ENCODE measurements at places on chromosomes 13 and 19. TPM values are rescaled to one million over a fixed set of nuclear protein-coding genes. Genes with fewer than 3 reads are reported as not detected.

DNA sequence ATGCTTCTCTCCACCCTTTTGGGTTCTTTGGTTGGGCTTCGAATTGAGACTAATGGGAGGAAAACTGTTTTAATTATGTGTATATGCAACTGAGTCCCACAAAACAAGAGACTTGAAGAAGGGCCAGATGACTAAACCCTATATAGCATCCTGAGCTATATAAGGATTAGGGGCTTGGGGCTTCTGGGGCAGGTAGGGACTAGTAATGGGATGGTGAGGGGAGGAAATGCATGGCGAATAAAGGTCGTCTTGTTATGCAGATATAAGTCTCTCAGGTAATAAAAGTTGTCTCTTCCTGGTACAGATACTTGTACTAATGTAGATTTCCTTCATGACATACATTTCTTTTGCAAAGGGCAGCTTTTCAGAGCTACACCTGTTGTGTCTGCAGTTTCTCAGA is 2.8 kb upstream of the SLC7A9 start:
- no peak overlapping the region for H3K27ac ChIP-seq
- no peaks in the 10 kb centered on the region for H3K27me3 ChIP-seq
- no peak for DNase-seq
- no peaks in the 10 kb centered on the region for H3K4me1 ChIP-seq

DNA sequence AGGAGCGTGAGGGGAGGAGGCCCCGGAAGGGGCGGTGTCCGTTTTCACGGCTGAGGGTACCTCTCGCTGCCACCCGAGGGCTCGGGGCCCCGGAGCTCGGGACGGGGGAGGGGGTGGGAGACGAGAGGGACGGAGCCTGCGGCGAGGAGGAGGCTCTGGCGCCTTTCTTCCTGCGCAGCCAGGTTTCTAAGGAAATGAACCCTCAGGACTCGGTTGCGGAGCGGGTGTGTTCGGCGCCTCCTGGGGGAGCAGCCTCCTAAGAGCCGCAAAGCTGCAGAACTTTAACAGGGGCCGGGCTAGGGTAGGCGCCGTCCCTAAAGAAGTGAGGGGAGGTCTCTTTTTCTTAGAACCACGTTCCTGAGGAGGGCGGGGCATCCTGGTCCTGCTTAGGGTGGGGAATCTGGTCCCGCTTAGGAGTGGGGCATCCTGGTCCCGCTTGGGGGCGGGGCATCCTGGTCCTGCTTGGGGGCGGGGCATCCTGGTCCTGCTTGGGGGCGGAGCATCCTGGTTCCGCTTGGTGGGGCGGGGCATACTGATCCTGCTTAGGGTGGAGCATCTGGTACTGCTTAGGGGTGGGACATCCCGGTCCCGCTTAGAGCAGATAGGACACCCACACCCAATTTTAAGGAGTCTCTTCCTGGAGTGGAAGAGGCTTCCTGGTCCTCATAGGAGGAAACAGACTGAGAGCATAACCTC is 6.2 kb downstream of the SYT5 start:
- DNase-seq = no peak
- peak overlapping the region; percentile 58 for H3K4me3 ChIP-seq
- peaks cover 10% of the 10 kb centered on the region for H3K4me1 ChIP-seq
- H3K27me3 ChIP-seq = peaks cover 98% of the 10 kb centered on the region
- H3K36me3 ChIP-seq = no peaks in the 10 kb centered on the region

Gene ZNF177
- 12.6 TPM for total RNA-seq

Gene ZNF844
- total RNA-seq = 15.1 TPM

DNA sequence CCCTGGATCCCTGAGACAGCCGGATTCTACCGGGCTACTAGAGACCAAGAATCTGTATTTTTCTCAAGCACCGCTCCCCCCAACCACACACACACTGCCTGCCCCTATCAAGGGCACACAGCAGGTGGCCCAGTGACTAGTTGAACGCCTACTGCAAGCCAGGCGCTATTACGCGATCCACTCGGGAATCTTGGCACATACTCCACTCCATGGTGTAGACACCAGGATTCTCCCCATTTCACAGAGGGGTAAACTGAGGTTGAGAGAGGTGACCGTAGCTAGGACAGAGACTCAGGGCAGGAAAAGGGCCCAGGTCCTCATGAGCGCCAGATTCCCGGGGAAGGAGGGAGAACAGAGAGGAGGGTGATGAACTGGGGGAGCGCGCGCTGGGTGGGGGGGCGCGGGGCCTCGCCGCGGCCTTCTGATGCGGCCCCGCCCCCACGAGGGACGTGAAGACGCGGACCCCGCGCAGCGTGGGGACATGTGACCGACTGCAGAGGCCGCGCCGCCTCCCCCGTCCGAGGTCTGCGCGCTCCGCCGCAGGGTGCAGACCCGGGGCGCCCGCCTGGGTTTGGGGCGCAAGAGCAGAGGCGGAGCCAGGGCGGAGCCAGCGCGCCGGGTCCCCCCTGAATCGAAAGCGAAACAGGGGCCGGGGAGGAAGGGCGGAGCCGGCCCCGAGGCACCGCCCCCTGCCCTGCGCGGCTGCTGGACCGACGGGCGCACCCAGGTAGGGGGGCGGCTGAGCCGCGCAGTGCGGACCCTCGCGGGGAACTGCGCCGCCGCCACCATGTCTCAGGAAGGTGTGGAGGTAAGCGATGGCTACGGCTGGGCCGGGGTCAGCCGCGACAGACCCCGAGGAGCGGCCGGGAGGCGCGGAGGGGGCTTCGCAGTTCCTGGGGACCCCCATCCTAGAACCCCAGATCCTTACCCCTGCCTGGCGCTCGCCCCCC is at the start of gene SHFL:
SHFL (plus strand) TSS at position 677 of the 950 bp plus-strand sequence; CDS start at position 788, 111 bp downstream.
- H3K4me3 ChIP-seq = peak within 1 kb of the TSS; percentile 74
- H3K4me1 ChIP-seq = no peaks in the 10 kb centered on the region
- H3K27me3 ChIP-seq = peaks cover 27% of the 10 kb centered on the region
- DNase-seq = peak; percentile 60

- H3K36me3 ChIP-seq = peaks cover 6% of the 10 kb centered on the region
- no peaks in the 10 kb centered on the region for H3K27me3 ChIP-seq
- H3K4me3 ChIP-seq = peak overlapping the region; percentile 100
- peak; percentile 45 for DNase-seq
- H3K27ac ChIP-seq = peak overlapping the region; percentile 100
These were observed 857 bp downstream of the IER2 start for GRCh38 chr19:13150931-13151604.

Gene LYPD3
- 4.4 TPM for total RNA-seq

GRCh38 chr13:26985285-26985878 is 186.2 kb downstream of the USP12 start:
- H3K36me3 ChIP-seq = no peaks in the 10 kb centered on the region
- no peak for DNase-seq
- no peak overlapping the region for H3K4me3 ChIP-seq
- peaks cover 38% of the 10 kb centered on the region for H3K4me1 ChIP-seq

Gene CYSLTR2
- 3.9 TPM for total RNA-seq

- no peak overlapping the region for H3K4me3 ChIP-seq
These were observed 89.5 kb upstream of the RFC3 start for GRCh38 chr13:33728271-33729037.

GRCh38 chr13:105016266-105016665 is 1519.2 kb downstream of the EFNB2 start:
- H3K36me3 ChIP-seq = no peaks in the 10 kb centered on the region
- H3K4me1 ChIP-seq = peaks cover 54% of the 10 kb centered on the region
- no peak overlapping the region for H3K4me3 ChIP-seq
- DNase-seq = no peak
- peak overlapping the region; percentile 52 for H3K27ac ChIP-seq
- H3K27me3 ChIP-seq = no peaks in the 10 kb centered on the region

GRCh38 chr13:97441368-97441767 is 7.4 kb downstream of the RAP2A start:
- H3K27ac ChIP-seq = peak overlapping the region; percentile 38
- DNase-seq = no peak
- H3K4me3 ChIP-seq = no peak overlapping the region
- H3K36me3 ChIP-seq = peaks cover 3% of the 10 kb centered on the region
- H3K27me3 ChIP-seq = no peaks in the 10 kb centered on the region

DNA sequence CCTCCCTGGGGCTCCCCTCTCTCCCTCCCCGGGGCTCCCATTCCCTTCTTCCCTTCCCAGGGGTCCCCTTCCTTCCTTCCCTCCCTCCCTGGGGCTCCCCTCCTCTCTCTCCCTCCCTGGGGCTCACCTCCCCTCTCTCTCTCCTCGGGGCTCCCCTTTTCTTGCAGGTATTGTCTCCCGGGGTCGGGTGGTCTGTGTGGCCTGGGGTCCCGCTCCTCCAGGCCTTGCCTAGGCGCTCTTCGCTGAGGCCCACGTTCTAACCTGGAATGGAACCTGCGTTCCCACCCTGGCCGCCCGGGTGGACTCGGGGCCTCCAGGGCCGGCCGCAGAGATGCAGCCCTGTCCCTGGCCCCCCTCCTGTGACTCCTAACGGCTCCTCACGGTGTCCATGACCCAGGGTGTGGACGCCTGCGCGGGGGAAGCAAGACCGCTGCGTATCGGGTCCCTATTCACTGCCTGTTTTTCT is 940 bp upstream of the DCUN1D2 start:
- H3K4me1 ChIP-seq = peaks cover 68% of the 10 kb centered on the region
- peak; percentile 44 for DNase-seq
- H3K36me3 ChIP-seq = peaks cover 3% of the 10 kb centered on the region
- peak overlapping the region; percentile 91 for H3K27ac ChIP-seq

- peak overlapping the region; percentile 78 for H3K27ac ChIP-seq
- no peak for DNase-seq
- H3K4me3 ChIP-seq = no peak overlapping the region
These were observed 16.9 kb upstream of the BTBD2 start for GRCh38 chr19:2032296-2032941.

DNA sequence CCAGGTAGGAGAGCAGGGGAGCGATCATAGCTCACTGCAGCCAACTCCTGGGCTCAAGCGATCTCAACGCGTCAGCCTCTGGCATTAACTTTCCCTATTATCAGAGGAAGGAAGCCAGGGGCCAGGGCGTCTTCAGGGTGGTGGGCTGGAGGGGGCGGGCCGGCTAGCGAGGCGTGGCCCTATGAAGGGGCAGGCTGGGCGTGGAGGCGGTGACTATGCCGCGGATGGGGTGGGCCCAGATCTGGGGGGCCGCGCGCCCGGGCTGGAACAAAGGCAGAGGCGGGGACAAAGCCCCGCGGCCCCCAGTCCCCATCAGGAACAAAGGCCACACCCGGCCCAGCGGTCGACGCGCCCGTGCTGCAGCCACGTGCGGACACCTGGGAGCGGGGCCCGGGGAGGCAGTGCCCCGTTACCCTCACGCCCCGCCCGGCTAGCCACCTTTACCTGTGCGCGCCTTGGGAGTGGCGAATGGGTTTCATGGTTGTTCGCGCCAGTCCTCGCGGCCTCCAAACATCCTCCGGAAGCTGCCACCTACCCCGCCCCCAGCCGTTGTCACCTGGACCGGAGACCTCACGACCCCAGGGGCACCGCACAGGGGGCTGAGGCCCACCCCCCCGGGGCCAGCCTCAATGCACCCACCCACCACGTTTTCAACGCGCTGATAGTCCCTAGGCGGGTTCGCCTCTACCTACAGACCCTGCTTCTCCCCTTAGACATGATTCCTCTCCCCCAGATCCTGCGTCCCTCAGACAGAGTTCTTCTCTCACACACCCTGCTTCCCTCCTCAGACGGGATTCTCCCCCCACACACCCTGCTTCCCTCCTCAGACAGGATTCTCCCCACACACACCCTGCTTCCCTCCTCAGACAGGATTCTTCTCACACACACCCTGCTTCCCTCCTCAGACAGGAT is 5.4 kb upstream of the TRIM28 start:
- H3K4me3 ChIP-seq = peak overlapping the region; percentile 69
- peak overlapping the region; percentile 97 for H3K27ac ChIP-seq
- H3K27me3 ChIP-seq = peaks cover 28% of the 10 kb centered on the region
- peaks cover 7% of the 10 kb centered on the region for H3K4me1 ChIP-seq

- DNase-seq = no peak
- no peak overlapping the region for H3K27ac ChIP-seq
- H3K36me3 ChIP-seq = peaks cover 22% of the 10 kb centered on the region
- H3K4me1 ChIP-seq = no peaks in the 10 kb centered on the region
- no peaks in the 10 kb centered on the region for H3K27me3 ChIP-seq
- H3K4me3 ChIP-seq = no peak overlapping the region
These were observed 34.1 kb downstream of the SUGP2 start for GRCh38 chr19:18999016-18999758.

- no peak overlapping the region for H3K27ac ChIP-seq
- H3K36me3 ChIP-seq = no peaks in the 10 kb centered on the region
- DNase-seq = no peak
- H3K4me3 ChIP-seq = peak overlapping the region; percentile 59
These were observed 73.2 kb upstream of the MCF2L start for GRCh38 chr13:112895521-112896465.

DNA sequence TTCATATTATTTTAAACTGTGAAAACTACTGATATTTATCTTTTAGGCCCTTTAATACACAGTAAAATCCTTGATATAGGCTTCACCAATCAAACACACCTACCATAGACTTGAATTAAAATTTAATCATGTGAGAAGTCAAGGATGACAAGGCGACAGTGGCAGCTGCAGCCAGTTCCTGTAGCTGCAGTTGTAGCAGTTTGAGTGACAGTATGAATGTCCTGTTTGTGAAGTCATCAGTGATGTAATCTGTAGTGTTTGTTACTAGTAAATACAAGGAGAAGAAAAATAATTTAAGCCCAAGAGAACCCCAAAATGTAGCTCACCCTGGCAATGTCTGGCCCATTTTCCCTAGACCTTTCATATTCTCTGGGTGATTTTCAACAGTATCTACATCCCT is 897.0 kb downstream of the SLITRK6 start:
- no peaks in the 10 kb centered on the region for H3K36me3 ChIP-seq
- no peak for DNase-seq
- no peak overlapping the region for H3K27ac ChIP-seq
- peaks cover 8% of the 10 kb centered on the region for H3K4me1 ChIP-seq
- no peak overlapping the region for H3K4me3 ChIP-seq
- H3K27me3 ChIP-seq = no peaks in the 10 kb centered on the region

Gene ISYNA1
- 833 TPM for total RNA-seq
